ENCODE measurements at places on chromosomes 1 and 21.

- no peak for DNase-seq
These were observed 24.5 kb downstream of the TP73 start for GRCh38 chr1:3676581-3677470.

DNA sequence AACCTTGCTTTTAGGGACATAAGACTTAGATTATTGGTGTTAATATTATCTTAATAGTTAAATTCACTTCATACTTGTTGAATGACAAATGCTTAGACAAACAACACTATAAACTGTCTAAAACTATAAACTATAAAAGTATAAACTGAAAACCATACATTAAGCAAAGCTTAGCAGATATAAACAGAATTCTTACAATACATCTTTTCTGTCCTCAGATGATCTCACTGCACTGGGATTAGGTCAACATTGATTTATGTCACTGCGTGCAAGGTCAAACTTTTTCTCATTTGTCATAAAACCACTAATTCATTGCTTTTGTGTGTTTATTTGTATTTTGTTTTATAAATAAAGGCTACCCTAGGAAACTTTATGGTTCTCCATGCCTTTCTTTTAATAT lies 1491.8 kb downstream of the NCAM2 start:
- DNase-seq: no peak

GRCh38 chr1:13763222-13763621 lies 63.2 kb downstream of the PRDM2 start:
- no peak for DNase-seq

- DNase-seq: no peak
These were observed 53.9 kb downstream of the FH start for GRCh38 chr1:241465673-241466072.

GRCh38 chr1:15826810-15827507 lies 19.5 kb upstream of the UQCRHL start:
- no peak for DNase-seq

DNA sequence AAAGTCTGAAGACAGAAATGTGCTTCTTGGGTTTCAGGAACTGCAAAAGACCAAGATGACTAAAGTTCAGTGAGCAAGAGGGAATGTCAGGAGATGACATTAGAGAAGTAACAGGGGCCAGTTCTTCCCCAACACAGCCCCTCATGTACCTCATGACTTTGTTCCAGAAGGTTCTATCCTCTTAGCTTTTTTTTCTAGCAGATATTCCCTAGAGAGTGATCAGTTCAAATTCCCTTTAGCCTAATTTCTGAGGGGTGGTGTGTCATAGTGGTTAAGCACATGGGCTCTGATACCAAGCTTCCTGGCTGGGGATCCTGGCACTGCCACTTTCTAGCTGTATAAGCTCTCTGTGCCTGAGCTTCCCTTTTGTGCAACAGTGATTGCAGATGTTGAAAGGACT lies 108.0 kb downstream of the LBR start:
- DNase-seq: no peak

GRCh38 chr1:158646465-158646864 lies 40.0 kb downstream of the SPTA1 start:
- DNase-seq: no peak

GRCh38 chr21:46412521-46413364 lies 45.9 kb upstream of the DIP2A start:
- no peak for DNase-seq

DNA sequence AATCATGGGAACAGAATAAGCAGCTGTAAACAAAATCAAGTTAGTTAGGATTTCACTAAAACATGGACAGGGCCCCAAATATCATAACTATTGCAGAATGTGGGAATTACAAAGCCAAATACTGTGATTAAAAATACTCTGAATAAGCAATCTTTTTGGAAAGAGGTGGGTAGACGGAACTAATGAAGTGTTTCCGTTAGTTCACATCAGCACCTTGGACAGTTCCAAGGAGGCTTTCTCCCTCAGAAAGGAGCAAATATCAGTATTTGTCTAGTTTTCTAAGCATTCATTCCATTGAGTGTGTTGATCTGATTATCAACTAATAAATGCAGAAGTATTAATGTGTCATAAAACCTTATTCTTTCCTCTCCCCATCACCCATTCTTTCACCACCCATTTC lies 97.4 kb downstream of the FAM78B start:
- no peak for DNase-seq

- DNase-seq: no peak
These were observed 4.6 kb upstream of the MAB21L3 start for GRCh38 chr1:116106646-116107045.

DNA sequence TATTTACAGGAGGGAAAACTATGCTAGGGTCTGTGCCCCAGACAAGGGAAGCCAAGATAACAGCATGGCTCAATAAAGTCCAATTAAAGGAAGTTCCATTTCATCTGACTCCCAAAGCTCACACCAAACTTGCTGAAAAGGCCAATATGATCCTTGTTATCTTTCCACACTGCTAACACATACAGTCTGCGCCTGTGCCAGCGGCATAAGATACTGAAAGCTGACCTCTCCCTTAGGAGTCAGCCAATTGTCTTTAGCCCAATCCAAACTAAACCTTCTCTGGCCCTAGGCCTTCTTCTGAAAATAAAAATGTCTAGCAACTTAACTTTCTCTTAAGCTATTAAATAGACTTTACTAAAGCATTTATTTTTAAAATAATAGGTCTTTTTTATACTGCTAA lies 179.0 kb upstream of the PLD5 start:
- no peak for DNase-seq

DNA sequence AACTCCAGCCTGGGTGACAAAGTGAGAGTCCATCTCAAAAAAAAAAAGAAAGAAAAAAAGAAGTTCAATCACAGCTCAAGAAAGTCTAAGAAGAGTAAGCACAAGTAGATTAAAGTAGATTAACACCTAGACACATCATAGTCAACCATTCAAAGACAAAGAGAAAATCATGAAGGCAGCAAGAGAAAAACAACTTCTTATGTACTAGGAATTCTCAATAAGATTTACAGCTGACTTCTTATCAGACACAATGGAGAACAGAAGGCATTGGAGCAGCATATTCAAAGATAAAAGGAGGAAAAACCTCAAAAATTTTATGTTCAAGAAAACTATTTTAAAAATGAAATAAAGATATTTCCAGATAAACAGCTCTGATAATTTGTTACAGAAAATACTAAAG lies 147.3 kb downstream of the LBR start:
- DNase-seq: no peak

- DNase-seq: no peak
These were observed 13.1 kb upstream of the TTC34 start for GRCh38 chr1:2814511-2815075.

- no peak for DNase-seq
These were observed 58.3 kb downstream of the UBE2T start for GRCh38 chr1:202283379-202283844.

DNA sequence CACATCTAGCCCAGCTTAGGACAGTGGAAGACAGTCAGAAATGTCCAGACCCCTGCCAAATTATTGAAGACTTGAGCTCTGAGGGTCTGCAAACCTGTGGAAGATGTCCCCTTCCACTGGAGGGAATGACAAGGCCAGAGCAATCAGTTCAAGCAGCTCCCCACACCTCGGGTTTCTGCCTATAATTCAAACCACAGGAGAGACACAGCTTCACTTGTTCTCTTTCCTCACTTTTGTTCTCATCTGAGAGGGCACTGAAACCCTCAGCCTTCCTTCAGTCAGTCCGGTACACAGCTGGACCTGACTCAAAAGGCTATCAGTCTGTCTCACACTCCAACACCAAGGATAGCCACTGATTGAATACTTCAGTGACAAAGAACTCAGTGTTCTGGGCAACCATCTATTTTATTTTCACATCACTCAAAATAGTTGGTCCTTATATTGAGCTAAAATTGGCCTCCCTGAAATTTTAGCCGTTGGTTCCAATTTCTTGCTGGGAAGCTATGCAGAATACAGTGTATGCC lies 70.1 kb downstream of the TENT5C start:
- DNase-seq: no peak

DNA sequence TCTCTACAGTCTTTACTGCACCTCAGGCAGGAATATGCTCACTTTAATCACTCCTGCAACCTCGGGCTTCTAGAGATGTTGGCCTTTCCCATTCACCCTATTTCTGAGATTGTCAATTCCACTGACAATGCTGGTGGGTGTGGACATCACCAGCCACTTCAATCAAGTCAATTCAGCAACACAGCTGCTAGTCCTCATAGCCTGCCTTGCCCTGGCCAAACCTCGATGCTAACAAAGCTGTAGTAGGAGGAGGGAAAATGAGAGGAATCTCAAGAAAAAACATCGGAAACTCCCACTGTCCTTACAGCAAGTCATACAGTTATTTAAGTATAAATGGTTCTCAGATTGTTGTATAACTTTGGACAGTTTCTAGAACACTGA lies 155.0 kb downstream of the KCNH1 start:
- no peak for DNase-seq

DNA sequence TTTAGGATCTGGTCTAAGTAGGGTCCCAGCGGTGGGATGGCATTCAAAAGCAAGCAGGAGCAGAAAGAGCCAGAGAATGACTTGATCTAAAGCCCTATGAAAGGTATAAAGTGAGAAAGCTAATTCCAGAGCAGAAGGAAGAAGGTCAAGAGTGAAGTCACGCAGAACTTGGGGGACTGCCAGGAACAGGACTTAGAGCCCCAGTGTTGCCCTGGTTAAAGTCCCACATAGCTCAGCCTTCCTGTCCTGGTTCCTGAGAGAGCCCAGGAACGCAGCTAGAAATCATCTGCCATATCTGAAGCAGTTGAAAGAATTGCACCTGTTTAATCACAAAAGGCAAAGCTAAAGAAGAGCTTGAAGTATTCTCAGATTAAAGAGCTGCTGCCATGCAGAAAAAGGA lies 160.6 kb upstream of the ATP1B1 start:
- no peak for DNase-seq

- DNase-seq: no peak
These were observed 122.1 kb upstream of the HMGB4 start for GRCh38 chr1:33741749-33742148.

DNA sequence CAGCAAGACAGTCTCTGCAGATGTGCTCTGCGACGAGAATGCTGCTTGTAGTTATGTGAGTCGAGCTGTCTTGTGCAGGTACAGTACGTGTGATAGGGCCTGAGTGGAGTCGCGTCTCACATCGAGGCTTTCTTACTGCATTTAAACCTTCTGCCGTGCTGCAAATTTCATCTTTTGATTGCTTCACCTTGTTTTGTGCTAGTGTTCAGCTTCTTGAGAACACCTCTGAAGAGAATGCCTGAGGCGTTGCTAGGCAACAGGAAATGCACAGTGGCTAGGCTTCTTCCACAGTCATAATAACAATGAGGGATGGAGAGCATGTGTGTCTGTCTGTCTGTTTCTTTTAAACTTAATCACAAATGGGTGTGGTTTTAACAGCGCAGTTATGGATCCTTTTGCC lies 52.9 kb downstream of the MRPS6 start:
- no peak for DNase-seq
